ENCODE measurements at places on chromosomes 3 and 15. TPM values are rescaled to one million over a fixed set of nuclear protein-coding genes. Genes with fewer than 3 reads are reported as not detected.

The ERC2 gene
- total RNA-seq, result 0.19 TPM

The APEH gene
- 58.5 TPM for total RNA-seq

The CSPG5 gene
- total RNA-seq, result 0.48 TPM

The DNAH12 gene
- total RNA-seq, result 0.12 TPM

The AGBL1 gene
- not detected for total RNA-seq

The DUOX1 gene
- total RNA-seq, result not detected

The CASR gene
- total RNA-seq, result not detected

The CFAP20DC gene
- 6.7 TPM for total RNA-seq

The OR5AC2 gene
- total RNA-seq, result not detected

The THRB gene
- 0.06 TPM for total RNA-seq

The SLC24A5 gene
- total RNA-seq, result not detected

The CCDC51 gene
- total RNA-seq, result 10.8 TPM

The SAMMSON gene
- total RNA-seq, result not detected

The ARL6 gene
- total RNA-seq, result 6.1 TPM

The FEZF2 gene
- total RNA-seq, result not detected

The FANCD2OS gene
- not detected for total RNA-seq

The LRTM1 gene
- total RNA-seq, result not detected

The GOLGA8T gene
- 0.23 TPM for total RNA-seq

The SHC4 gene
- 2.8 TPM for total RNA-seq

The GNAT1 gene
- total RNA-seq, result not detected

The TICRR gene
- total RNA-seq, result 1.4 TPM

The SLC26A6 gene
- 26.4 TPM for total RNA-seq

The UBXN7 gene
- total RNA-seq, result 31.0 TPM

The TIMP4 gene
- total RNA-seq, result not detected

The PAQR5 gene
- total RNA-seq, result not detected

The ADIPOQ gene
- total RNA-seq, result not detected

The ERICH6 gene
- total RNA-seq, result not detected

The PCOLCE2 gene
- 0.58 TPM for total RNA-seq

The GOLGA6A gene
- not detected for total RNA-seq

The IL17RC gene
- 22.1 TPM for total RNA-seq

The LMAN1L gene
- total RNA-seq, result not detected

The RYR3 gene
- total RNA-seq, result not detected

The CPLX3 gene
- total RNA-seq, result not detected

The IMPG2 gene
- total RNA-seq, result 0.99 TPM

The SLC51A gene
- not detected for total RNA-seq

The TRIM71 gene
- not detected for total RNA-seq

The ACTC1 gene
- not detected for total RNA-seq

The BBS4 gene
- total RNA-seq, result 34.9 TPM

The CLDN1 gene
- total RNA-seq, result 63.1 TPM

The PPM1M gene
- total RNA-seq, result 10.4 TPM

All from glomerular endothelial cell (primary cell).